Glutamatergic neuron (in vitro differentiated cells): ENCODE measurements at places on chromosomes 6 and 20. TPM values are rescaled to one million over a fixed set of nuclear protein-coding genes. Genes with fewer than 3 reads are reported as not detected.

DNA sequence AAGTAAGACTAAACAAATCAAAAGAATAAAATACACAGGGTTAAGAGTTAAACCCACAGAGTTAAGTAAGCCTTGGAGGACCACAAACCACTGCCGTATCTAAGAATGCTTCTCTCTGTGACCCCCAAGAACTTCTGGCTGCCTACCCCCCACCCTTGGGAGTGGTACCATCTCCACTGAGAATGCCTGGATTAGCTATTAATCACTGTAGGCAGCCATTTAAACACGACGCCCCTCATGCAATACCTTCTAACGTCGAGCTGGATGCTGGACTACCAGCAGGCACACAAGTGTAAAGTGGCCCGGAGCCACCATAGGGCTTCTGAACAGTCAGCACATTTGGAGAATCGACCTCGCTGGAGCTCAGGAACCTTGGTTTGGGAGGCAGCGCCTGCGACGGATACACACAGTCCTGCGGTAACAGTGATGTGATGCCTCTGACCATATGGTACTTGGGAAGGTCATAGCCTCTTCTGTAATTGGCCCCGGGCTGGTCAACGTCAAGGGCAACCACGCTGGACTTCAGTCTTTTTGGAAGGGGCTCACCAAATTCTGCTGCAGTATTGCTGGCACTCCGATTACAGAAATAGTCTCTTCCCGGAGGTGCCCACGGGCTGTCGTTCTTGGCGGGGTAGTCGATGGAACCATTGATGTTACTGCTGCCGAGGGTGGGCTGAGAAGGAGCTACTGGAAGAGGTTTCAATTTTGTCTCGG lies 18.0 kb downstream of the ZNF217 start:
- no peak for DNase-seq

DNA sequence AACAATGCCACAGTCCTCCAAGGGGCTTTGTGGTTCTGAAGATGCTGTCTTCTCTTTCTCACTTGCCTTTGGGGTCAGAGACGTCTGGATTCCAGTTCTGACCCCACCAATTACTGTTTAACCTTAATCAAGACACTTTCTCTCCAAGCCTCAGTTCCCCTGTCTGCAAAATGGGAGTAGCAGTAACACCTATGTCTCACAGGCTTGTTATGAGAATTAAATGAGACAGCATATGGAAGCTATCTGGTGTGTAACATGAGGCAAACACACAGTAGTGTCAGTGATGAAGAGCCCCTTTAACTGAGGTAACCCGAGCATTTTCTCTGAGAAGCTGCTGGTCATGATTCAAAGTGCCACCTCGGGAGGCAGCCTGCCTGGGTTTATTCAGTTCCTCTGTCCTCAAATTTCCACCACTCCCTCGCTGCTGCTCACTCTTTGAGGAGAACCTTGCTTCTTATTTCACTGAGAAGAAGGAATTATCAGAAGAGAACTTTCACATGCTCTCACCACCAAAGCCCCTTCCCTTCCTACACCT lies 11.7 kb downstream of the PPIL1 start:
- no peak for DNase-seq

DNA sequence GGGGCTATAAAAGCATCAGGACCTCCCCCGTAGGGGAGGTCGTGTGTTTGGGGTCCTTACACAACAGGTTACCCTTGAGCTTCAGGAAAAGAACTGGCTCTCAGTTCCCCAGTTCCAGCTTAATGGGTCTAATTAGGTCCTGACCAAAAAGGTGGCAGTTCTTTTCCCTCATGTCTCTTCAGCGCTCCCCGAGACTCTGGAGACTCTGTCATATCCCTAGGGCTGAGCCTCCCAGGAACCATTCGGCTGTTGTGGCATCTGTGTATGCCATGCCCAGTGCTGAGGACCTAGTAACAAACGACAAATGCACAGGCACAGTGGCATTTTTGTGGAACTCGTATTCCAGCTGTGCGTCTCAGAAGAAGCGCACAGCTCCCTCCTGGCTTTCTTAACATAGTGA lies 14.6 kb downstream of the PRDM1 start:
- DNase-seq, result no peak

DNA sequence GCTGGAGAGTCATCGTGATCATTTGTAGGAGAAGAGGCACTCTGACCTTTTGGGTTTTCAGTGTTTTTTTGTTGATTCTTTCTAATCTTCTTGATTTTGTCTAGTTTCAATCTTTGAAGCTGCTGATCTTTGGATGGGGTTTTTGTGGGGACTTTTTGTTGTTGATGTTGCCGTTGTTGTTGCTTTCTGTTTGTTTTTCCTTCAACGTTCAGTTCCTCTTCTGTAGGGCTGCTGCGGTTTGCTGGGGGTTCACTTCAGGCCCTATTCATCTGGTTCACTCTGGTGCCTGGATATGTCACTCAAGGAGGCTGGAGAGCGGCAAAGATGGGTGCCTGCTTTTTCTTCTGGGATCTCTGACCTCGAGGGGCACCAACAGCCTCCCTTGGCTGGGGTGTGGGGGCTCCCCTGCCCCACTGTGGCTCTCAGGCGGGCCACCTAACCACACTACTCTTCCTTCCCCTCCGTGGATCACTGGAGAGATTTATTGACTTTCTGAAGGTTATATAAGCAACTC lies 21.5 kb upstream of the TMEM244 start:
- DNase-seq, result no peak

DNA sequence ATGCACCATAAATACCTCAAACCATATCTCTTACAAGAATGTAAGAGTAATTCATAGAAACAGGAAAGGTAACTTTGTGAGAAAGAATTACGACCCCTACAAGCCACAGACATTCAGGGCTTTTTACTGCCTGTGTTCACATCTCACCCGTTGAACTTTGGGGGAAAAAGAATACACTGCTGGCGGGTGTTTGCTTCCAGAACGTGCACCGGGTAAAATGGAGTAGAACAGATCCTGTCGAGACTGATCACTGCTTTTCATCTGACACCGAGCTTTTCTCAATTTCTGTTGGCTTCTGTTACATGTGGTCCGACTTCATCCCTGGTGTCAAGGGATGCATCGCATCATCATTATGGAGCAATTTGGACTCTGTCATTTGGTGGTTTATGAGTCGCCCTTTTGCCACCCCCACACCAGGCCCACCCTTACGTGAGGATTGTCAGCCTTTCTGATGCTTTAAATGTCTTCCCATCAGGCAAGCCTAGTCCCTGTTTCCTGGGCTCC lies 219.2 kb upstream of the ZFP64 start:
- DNase-seq, result no peak

GRCh38 chr6:52640170-52640569 lies 30.7 kb upstream of the TMEM14A start:
- DNase-seq, result no peak

CD83 gene
- 0.34 TPM for total RNA-seq

GRCh38 chr6:164286011-164286410 lies 871.5 kb downstream of the QKI start:
- no peak for DNase-seq

DNA sequence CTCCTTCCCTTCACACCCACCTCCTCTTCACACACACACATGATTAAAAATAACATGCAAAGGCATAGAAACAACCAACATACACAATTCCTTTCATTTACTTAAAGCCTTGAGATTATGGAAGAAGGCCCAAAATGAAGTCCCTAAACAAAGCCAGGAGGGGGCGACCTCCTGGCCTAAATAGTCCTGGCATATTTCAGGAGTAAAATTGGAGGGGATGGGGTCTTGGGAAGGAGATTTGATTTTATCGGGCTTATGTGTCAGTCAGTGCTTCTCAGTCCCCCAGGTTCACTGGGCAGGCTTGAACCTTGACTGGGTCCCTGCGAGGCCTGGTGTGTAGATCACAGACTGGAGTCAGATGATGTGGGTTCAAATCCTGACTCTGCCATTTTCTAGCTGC lies 266.4 kb downstream of the SAMD5 start:
- no peak for DNase-seq

ZC3H12D gene
- 48.7 TPM for total RNA-seq

- no peak for DNase-seq
Observed at GRCh38 chr20:40646813-40647212, 42.2 kb downstream of the MAFB start.

- DNase-seq, result no peak
Observed at GRCh38 chr20:22675341-22675740, 91.0 kb upstream of the FOXA2 start.

DNA sequence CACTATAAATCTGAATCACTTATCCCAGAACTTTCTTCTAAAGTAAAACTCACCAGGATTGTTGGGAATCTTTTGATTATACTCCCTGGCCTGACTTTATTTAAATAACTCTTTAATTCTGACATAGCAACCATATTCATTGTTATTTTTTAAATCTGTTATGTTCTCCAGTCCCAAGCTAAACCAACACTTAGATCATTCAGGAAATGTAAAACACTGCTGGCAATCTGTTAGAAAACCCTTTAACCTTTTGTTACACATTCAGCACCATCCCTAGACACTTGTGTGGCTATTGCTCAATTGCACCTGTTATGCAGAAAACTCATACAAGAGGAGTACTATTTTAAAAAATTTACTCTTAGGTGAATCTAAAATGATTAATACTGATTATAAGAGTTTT lies 101.8 kb upstream of the NHSL1 start:
- no peak for DNase-seq

EPHA7 gene
- total RNA-seq, result 3.6 TPM

- DNase-seq, result no peak
Observed at GRCh38 chr6:152351742-152352141, 285.4 kb downstream of the SYNE1 start.

DNA sequence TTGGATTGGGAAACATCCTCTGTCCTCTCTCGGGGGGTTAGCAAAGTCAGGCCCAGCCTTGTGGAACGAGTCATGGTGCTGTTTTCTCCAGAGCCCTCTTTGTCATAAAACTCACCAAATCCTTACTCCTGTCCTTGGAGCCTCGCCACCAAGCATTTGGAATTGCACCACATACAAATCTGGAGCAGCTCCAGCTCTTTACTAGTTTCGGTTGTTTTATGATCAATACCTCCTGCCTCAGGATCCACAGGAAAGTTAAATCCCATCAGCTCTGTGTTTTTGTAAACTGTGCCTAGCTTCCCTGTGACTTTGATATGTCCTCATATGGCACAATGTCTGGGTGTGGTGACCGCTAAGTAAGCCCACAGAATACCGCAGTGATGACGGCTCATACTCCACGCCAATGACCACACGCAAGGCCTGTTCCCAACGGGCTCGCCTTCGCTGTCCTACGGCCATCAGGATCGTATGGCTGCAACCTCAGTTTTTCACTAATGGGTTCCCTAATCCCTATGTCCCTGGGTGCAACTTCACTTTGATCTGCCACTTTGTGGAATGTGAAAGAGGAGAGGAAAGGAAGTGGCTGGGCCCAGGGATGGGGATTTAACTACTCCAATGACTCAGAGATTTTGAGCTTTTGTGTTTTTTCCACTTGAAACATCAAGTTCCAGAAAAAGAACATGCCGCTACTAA lies 111.3 kb upstream of the FOXQ1 start:
- DNase-seq, result no peak

DNA sequence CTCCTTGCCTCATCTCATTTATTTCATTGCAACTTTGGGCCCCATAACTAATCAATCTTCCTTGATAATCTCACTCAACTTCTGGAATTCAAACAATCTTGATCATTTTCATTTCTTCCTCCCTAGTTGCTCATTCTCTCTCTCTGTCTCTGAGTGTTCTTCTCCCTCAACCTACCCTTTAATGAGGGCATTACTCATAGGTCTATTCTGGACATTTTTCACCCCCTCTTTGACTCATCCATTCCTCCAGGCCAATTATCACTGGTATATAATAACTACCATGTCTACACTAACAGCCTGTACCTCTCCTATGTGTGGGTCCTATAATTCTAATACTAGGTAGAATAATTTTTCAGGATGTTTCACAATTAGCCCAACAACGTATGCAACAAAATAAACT lies 78.8 kb downstream of the COL21A1 start:
- DNase-seq, result no peak
